ENCODE measurements at places on chromosomes 1 and 21. TPM values are rescaled to one million over a fixed set of nuclear protein-coding genes. Genes with fewer than 3 reads are reported as not detected.

Gene IFNLR1
- total RNA-seq: 5.6 TPM

Gene FMO1
- total RNA-seq: not detected

Gene SERTAD4
- total RNA-seq: not detected

Gene NR5A2
- total RNA-seq: not detected

Gene GPATCH3
- 47.9 TPM for total RNA-seq

Data from CD8-positive, alpha-beta T cell (primary cell).